ENCODE measurements at places on chromosomes 13 and 19.

DNA sequence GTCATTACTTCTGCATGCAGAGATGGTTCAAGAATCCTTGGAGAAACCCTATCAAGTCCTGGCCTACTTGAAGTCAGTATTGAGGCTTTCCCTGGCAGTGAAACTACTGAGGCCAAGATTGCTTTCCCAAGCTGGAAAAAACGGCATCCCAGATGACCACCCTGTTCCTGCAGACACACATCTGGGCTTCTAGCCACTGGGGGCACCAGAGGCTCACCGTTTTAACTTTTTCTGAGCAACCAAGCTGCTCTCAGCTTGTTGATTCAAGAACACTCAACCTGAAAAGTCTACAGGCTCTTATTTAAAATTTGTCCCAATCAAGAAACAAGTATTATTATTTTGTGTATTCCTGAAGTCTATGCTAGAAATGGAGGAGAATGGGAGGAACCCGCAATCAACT lies 66.6 kb downstream of the SPRYD7 start:
- no peak for DNase-seq

GRCh38 chr13:60230593-60230992 lies 66.9 kb upstream of the DIAPH3 start:
- DNase-seq = no peak

DNA sequence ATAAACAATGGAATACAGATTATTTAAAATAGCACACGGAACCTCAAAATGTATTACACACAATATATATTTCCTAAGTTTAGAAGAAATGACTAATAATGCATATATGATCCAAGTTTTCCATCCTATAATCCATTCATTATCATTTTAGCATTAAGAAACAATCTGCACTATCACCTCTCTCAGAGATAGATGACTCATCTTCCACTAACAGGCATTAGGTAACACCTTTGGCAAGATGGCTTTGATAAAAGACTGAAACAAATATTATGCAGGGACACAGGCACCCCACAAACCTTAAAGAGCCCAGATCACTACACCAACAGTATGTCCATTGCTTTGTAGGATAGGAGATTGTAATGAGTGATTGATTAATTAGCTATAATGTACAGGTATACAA lies 4.1 kb downstream of the ENOX1 start:
- no peak for DNase-seq

DNA sequence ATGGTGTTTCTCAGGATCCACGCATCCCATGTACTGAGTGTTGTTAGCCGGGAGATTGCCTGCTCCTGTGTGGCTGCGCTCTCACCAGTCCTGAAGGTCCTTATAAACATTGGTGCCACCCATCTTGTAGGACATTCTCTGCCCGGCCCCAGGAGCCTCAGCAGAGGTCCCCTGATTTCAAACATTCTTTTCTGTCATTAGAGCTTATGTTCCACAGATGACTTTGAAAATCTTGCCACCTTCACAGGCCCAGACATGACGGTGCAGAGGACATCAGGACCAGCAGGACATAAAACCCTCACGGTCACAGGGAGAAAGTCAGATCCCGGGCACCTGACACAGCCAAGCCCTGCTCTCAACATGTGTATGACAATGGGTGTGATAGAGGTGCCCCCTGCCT lies 33.2 kb upstream of the PEPD start:
- DNase-seq = no peak

- DNase-seq = no peak
These were observed 36.4 kb downstream of the SLC10A2 start for GRCh38 chr13:103029798-103030197.

GRCh38 chr19:1941146-1942077 lies at the start of gene CSNK1G2:
TSS of gene CSNK1G2 (plus strand) at chr19:1941172. CDS start at chr19:1969773, 28,601 bp downstream.
- no peak for DNase-seq

DNA sequence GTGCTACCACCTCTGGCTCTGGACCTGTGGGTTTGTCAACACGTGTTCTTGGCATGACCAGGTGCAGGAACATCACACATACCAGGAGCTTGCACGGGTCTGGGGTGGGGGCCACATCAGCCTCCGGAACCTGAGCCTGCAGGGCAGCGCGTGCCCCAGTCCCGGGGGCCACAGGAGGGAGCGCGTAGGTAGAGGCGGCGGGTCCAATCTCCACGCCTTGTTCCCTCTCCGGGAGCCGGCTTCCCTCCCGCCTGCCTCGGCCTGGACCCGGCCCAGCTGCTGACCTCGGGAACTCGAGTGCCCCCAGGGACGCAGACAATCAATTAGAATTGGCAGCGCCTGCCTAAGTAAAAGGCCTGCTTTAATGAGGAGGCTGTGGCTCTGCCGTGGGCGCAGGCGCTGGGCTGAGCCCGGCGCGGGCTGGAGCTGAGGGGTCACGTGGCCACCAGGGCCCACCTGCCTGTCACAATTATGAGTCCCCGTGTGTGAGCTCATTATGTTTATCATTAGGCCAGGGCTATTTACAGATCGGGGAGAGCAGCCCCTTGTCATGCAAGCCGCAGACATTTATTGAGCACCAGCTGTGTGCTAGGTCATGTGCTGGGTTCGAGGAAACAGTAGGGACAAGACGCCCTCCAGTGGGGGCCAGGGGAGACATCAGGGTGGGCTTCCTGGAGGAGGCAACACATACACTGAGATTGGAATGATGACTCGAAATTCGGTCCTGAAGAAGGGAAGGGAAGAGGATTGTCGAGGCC lies 32.2 kb upstream of the TNFAIP8L1 start:
- DNase-seq = no peak

DNA sequence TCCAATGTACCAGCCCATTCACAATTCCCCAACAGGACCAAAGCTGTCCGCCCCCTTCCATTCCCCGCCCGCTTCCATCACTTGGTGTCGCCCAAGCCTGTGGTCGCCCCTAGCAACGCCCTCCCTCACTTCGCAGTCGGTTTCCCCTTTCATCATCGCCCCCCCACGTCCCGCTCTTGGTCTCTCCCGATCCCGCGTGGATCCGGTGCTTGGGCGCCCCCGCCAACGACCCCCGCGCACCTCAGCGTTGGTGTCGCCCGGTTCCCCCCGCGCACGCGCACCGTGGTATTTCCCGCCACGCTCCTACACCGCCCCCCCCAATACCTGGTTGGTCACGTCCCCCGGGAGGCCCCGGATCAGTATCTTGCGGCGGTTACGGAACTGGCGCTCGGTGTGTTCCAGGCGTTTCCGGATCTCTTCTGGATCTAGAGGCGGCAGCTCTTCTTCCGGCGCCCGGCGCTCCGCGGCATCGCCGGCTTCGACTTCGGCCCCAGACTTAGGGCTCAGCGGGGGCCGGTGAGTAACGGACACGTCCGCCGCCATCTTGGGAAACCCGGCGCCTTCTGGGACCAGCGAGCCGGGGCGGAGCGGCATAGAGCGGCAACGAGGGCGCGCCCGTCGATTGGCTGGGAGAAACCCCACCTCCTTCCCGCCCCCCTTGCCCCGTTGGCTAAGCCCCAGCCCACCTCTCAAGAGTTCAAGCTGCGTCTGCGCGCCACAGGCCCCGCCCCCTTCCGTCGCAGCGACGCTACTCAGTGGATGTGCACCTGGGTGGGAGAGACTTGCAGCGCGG lies at the start of gene RAVER1:
Gene RAVER1, minus strand, starts transcription at position 565 of the 793 bp plus-strand sequence. Its CDS starts 22 bp downstream, at position 543.
- DNase-seq = peak; percentile 98

GRCh38 chr13:27393101-27393500 lies 31.3 kb upstream of the GTF3A start:
- no peak for DNase-seq

DNA sequence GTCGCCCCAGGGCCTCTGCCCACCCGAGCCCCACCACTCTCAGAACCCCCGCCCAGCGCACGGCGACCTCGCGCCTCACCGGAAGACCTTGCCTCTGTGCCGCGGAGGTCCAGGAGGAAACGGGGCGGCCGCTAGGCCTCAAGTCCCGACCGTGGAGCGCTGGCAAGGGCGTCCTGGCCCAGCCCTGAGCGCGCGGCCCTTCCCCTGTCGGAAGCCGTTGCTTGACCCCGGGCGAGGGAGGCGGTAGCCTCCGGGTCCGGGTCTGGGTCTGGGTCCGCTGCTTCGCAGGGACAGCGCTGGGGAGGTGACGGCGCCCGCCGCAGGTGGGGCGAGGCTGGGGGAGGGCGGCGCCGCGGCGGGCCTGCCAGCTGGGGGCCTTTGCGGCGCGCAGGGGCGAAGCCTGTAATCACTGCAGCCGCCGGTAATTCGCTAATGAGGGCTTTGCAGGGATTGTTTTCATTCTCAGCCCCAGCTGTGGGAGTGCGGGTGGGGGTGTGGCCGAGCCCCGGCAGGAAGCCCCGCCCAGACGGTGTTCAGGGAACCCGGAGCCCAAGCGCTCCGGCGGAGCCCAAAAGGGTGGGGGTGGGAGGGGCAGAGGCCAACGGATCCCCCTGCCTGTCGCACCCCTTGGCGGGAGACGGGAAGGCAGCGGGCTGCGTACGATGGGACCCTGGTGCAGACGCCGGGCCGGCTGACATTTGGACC lies 8.6 kb downstream of the C19orf25 start:
- peak; percentile 74 for DNase-seq

- DNase-seq = no peak
These were observed 1140.4 kb downstream of the PCDH9 start for GRCh38 chr13:66089711-66090110.

- DNase-seq = no peak
These were observed 716.2 kb upstream of the ARGLU1 start for GRCh38 chr13:107284173-107284572.

DNA sequence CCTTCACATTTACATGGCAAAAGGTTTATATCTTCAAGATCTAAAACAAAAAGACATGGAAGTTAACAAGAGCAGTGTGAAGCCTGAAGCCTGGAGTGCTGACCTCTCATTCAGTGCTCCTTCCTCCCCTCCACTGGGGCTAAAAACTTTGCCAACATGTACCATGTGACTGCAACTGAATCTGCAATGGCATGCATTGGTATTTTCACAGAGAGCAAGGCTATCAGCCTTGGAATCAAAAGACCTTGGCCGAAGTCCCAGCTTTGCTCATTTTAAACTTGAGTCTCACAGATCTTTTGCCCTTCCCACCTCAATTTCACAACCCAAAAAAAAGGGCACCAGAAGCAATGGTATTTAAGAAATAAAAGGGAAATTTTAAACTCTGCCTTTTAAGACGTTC lies 325.1 kb downstream of the DCT start:
- DNase-seq = no peak

- DNase-seq = no peak
These were observed 42.1 kb downstream of the TUBGCP3 start for GRCh38 chr13:112545856-112546255.

DNA sequence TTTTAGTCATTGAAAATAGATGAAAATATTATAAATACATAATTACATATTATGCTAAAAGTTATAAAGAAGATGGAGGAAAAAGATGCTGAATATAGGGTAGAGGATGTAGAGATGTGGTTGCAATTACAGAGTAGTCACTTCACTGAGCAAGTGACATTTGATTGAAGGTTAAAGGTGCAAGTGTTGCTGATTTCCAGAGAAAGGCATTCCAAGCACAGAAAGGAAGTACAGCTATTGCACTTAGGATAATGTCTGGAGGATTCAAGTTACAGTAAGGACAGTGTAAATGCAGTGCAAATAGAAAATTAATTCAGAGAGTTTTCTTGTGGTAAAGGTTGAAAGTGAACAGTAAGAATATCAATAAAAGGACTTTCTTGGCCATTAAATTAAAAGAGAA lies 1721.8 kb downstream of the PCDH9 start:
- DNase-seq = no peak

GRCh38 chr19:3651684-3652083 lies 25.1 kb upstream of the CACTIN start:
- no peak for DNase-seq
